Endodermal cell (in vitro differentiated cells): ENCODE measurements at places on chromosomes 3 and 15. TPM values are rescaled to one million over a fixed set of nuclear protein-coding genes. Genes with fewer than 3 reads are reported as not detected.
A peak's percentile ranks its signal among the peaks of the same experiment; 100 is the strongest.

TMEM42 gene
- total RNA-seq: 15.2 to 17.6 TPM (median 16.9 TPM) in 3 replicates

TGFBR2 gene
- 9.6 and 10.2 TPM in 2 replicates for total RNA-seq

ENTPD3 gene
- 0.22 to 0.29 TPM in 2 of 3 replicates, not detected in the other for total RNA-seq

CAMP gene
- not detected in 3 replicates for total RNA-seq

GPR87 gene
- 0.27 TPM in 1 of 2 replicates, not detected in the other for total RNA-seq

FOXL2 gene
- 0.24 and 0.27 TPM in 2 replicates for total RNA-seq

ZNF860 gene
- total RNA-seq: 0.49 to 0.94 TPM (median 0.59 TPM) in 3 replicates

- H3K4me1 ChIP-seq: no peaks in the 10 kb centered on the region
- no peaks in the 10 kb centered on the region for H3K27me3 ChIP-seq
- DNase-seq: peak; percentile 5
- H3K27ac ChIP-seq: no peak overlapping the region
- H3K36me3 ChIP-seq: no peaks in the 10 kb centered on the region
Observed at GRCh38 chr3:23781051-23781450, 24.7 kb upstream of the UBE2E1 start.

DNA sequence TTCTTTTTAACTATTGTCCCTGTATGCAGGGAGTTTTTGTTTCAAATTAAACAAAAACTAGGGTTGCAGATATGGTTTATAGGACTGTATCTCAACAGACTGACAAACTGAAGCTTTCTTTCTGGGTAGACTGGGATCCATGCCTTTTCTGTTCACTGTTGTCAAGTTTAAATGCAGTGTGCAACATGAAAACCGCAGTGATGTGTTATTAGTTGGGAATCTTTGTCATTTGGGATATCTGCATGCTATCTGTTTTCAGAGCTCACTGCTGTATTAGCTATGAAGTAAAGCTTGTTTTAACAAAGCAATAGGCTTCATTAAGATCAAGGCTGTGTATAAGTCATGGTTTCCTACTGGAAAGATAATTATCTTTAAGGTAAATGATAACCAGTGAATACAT is 21.4 kb upstream of the MCF2L2 start:
- no peak overlapping the region for H3K27ac ChIP-seq
- peak overlapping the region; percentile 98 for H3K4me3 ChIP-seq
- H3K27me3 ChIP-seq: no peaks in the 10 kb centered on the region
- H3K4me1 ChIP-seq: no peaks in the 10 kb centered on the region

GRCh38 chr3:194851941-194852340 is 166.3 kb downstream of the FAM43A start:
- no peaks in the 10 kb centered on the region for H3K4me1 ChIP-seq
- no peaks in the 10 kb centered on the region for H3K36me3 ChIP-seq
- H3K4me3 ChIP-seq: no peak overlapping the region
- H3K27ac ChIP-seq: no peak overlapping the region
- H3K27me3 ChIP-seq: no peaks in the 10 kb centered on the region

- H3K4me3 ChIP-seq: no peak overlapping the region
- DNase-seq: no peak
- H3K27ac ChIP-seq: no peak overlapping the region
- H3K36me3 ChIP-seq: no peaks in the 10 kb centered on the region
Observed at GRCh38 chr15:88835119-88835518, 31.9 kb downstream of the ACAN start.

- no peak overlapping the region for H3K27ac ChIP-seq
- no peak for DNase-seq
Observed at GRCh38 chr3:117485841-117486240, 776.3 kb downstream of the TUSC7 start.

DNA sequence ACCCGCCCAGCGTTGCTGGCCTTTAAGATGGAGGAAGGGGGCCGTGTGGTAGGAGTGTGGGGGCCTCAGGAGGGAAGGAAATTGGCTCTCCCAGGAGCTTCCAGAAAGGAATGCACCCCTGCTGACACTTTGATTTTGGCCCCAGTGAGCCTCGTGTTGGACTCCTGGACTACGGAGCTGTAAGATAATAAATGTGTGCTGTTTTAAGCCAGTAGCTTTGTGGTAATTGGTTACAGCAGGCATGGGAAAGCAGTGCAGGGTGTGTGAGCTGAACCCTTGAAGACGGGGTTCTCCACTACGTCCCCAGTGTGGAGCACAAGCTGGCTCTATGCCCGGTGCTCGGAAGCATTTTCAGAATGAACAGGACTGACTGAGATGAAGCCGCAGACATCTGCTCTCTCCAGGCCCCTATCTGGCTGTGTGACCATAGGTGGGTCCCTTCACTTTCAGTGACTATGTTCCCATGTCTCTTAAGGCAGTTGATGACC is 22.9 kb upstream of the CGNL1 start:
- peaks cover 4% of the 10 kb centered on the region for H3K4me1 ChIP-seq
- H3K36me3 ChIP-seq: no peaks in the 10 kb centered on the region
- no peak overlapping the region for H3K4me3 ChIP-seq
- no peak for DNase-seq
- H3K27me3 ChIP-seq: no peaks in the 10 kb centered on the region
- no peak overlapping the region for H3K27ac ChIP-seq

- no peaks in the 10 kb centered on the region for H3K27me3 ChIP-seq
- H3K36me3 ChIP-seq: no peaks in the 10 kb centered on the region
- H3K27ac ChIP-seq: no peak overlapping the region
- H3K4me3 ChIP-seq: no peak overlapping the region
- no peaks in the 10 kb centered on the region for H3K4me1 ChIP-seq
- DNase-seq: no peak
Observed at GRCh38 chr3:131174752-131175151, 148.1 kb downstream of the NEK11 start.

- no peaks in the 10 kb centered on the region for H3K27me3 ChIP-seq
- H3K4me3 ChIP-seq: no peak overlapping the region
- H3K36me3 ChIP-seq: no peaks in the 10 kb centered on the region
- H3K4me1 ChIP-seq: peaks cover 34% of the 10 kb centered on the region
Observed at GRCh38 chr3:159791336-159791735, 197.3 kb upstream of the IL12A start.

GRCh38 chr15:81939604-81940440 is 106.0 kb downstream of the MEX3B start:
- no peaks in the 10 kb centered on the region for H3K27me3 ChIP-seq
- H3K36me3 ChIP-seq: no peaks in the 10 kb centered on the region
- H3K27ac ChIP-seq: no peak overlapping the region
- H3K4me3 ChIP-seq: no peak overlapping the region
